ENCODE measurements at places on chromosomes 6 and 20. TPM values are rescaled to one million over a fixed set of nuclear protein-coding genes. Genes with fewer than 3 reads are reported as not detected.
A peak's percentile ranks its signal among the peaks of the same experiment; 100 is the strongest.

Gene RSPH9
- total RNA-seq: not detected

DNA sequence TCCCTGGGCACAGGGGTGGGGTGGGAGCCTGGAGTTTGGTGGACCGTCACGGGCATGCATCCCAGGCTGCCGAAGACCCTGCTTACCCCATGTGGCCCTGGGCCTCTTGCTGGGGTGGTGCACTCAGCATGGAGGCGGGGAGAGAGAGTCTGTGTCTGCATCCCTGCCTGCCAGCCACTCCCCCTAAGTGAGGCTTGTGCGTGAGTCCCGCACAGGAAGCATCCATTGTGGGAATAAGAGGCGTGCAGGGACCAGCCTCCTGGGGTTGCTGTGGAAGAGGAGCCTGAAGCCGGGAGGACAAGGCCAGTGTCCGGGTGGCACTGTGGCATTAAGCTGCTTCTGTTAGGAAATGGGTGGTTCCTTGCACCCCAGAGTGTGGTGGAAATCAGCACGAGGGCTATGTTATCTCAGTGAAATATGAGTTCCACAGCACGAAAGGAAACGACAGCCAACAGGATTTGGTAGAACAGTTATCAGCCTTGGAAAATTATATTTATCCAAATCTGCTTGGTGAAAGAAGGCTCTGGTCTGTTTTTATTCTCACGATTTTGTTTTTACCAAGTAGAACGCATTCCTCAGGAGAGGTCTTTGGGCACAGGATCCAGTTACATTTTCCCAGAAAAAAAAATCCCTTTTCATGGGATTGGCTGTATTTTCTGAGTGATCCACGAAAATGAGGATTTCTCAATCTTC is 35.7 kb downstream of the CDH4 start:
- DNase-seq: no peak

Gene SLC32A1
- total RNA-seq: not detected

Gene CAGE1
- total RNA-seq: 0.18 TPM

DNA sequence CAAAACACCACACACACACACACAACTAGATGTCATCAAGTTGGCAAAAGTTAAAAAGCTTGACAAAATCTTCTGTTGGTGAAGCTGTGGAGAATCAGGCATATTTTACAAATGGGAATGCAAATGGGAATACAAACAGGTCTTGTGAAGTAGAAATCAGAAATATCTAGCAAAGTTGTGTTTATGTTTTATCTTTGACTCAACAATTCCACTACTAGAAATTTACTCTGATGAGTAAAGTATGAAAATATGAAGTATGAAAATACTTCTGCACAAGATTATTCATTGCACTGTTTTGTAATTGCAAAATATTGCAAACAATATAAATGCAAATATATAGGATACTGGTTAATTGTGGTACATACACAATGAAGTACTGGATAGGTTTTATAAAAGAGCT is 1166.0 kb upstream of the GJE1 start:
- no peak for DNase-seq

Gene OOEP
- total RNA-seq: 0.47 TPM

- DNase-seq: no peak
Measured at GRCh38 chr6:55953335-55953734, 77.9 kb upstream of the BMP5 start.

- peak; percentile 55 for DNase-seq
Measured at GRCh38 chr20:32535316-32535952, 49.7 kb downstream of the NOL4L start.

- DNase-seq: no peak
Measured at GRCh38 chr6:149586149-149586548, 20.0 kb downstream of the GINM1 start.

GRCh38 chr6:31114541-31114878 is at the start of gene PSORS1C1:
PSORS1C1 (plus strand) TSS chr6:31114800; CDS start chr6:31129633, 14,833 bp downstream.
- no peak for DNase-seq

DNA sequence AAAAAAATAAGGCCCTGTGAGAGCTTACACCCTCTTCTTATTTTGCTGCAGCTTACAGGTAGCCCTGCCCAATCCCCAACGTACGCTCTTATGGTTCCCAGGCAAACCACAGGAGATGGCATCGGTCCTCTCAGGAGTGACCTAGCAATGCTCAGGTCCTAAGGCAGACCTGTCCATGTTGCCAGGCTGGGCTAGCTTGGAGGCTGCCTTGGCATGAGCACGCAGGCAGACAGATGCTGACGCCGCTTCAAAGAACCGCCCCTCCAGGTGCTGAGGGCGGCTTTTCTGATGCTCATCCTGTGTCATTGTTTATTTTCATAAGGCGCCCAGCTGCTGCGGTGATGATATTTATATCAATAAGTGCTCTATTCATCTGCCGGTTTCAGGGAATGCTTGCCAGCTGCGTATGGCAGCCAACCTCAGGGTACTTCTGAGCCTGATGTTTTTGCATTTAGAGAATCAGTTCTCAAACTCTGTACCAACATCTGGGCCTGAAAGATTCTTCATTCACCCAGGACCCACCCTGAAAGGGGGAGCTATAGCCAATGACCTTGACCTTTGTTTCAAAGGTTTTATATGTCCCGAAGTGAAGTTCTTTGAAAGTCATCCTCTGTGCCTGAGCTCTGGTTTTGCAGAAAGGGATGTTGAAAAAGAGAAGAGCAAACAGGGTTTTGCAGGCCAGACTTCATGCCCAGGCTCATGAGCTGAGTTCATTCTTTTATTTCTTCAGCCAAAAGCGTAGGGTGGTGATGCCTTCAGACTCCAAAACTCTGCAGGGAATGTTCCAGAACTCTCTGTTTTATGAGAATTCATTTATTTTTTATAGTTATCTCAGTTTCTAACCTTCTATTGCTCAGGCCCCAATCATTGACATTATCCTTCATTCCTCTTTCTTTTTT is 475.6 kb upstream of the CHD6 start:
- no peak for DNase-seq

- DNase-seq: no peak
Measured at GRCh38 chr20:61170496-61171320, 81.4 kb upstream of the CDH4 start.

GRCh38 chr6:39902786-39903465 is 31.3 kb downstream of the MOCS1 start:
- no peak for DNase-seq

- no peak for DNase-seq
Measured at GRCh38 chr6:89768324-89768723, 51.3 kb downstream of the MDN1 start.

GRCh38 chr6:167990016-167990945 is 7.2 kb upstream of the KIF25 start:
- DNase-seq: no peak

DNA sequence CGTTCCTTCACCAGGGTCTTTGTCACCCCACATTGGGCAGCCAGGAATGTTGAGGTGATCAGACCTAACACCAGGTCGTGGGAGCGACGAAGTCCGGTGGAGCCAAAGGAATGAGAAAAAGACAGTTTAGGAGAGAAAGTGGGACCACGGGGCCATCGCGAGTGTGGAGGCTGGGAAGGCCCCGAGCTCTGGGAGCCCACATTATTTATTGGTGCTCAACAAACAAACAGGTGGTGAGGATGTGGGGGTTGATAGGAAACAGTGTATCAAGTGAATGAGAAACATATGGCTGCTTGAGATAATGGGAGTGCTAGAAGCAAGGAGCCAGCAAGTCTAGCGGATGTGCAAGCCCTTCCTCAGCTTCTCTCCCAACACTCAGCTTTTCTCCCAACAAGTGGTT is 287.1 kb upstream of the SGK1 start:
- no peak for DNase-seq

GRCh38 chr6:2556761-2557160 is 194.0 kb downstream of the MYLK4 start:
- no peak for DNase-seq

Gene GHRH
- total RNA-seq: not detected

GRCh38 chr6:107179004-107179403 is 63.7 kb upstream of the BEND3 start:
- DNase-seq: no peak

- no peak for DNase-seq
Measured at GRCh38 chr20:23116311-23117089, 30.4 kb upstream of the CD93 start.

Gene SEL1L2
- not detected for total RNA-seq
